ENCODE measurements at places on chromosomes 6 and 20.
A peak's percentile ranks its signal among the peaks of the same experiment; 100 is the strongest.

GRCh38 chr6:134482593-134483270 is 164.8 kb upstream of the SGK1 start:
- no peak for DNase-seq

- no peak for DNase-seq
Measured at GRCh38 chr20:16477632-16478031, 95.6 kb downstream of the KIF16B start.

DNA sequence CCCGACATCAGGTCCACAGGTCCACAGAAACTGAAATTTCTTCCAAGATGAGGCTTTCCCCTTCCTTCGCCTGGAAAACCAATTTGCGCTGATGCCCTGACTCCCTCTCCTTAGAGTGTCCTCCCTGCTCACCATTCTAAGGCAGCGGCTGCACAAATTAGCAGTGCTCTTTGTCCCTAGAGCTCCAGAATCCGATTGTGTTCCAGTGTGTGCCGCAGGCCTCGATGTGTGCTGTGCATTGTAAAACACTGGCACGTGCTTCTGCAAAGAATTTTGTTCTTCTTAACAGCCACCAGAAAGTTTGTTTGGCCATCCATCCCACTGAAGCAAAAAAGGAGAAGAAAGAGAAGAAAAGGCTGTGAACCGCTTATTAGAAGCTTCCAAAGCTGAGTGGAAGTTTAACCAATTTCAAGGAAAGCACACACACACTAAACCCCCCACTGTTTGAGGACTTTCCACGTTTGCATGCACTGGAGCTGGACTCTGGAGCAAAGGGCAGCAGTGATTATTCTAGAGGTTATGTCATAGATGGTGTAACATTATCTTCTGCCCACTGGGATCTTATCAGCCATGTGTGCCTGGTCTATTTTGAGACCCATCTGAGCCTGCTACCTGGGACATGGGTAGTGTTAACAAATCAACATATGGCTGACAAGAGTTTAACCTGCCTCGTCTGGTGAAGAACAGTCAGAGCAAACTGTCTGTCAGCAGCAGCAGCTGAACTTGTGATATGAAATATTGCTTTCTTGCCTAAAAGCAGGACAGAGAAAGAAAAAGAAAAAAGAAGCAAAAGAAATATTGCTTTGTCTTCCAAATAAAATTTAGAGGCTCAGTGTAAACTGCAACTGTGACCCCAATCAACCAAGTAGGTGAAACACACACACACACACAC is 64.9 kb upstream of the RREB1 start:
- DNase-seq = no peak

GRCh38 chr6:37432916-37433656 is at the start of gene CMTR1:
Gene CMTR1 (plus strand): TSS chr6:37433221. CDS start chr6:37435630, 2,409 bp downstream.
- DNase-seq = peak; percentile 96

DNA sequence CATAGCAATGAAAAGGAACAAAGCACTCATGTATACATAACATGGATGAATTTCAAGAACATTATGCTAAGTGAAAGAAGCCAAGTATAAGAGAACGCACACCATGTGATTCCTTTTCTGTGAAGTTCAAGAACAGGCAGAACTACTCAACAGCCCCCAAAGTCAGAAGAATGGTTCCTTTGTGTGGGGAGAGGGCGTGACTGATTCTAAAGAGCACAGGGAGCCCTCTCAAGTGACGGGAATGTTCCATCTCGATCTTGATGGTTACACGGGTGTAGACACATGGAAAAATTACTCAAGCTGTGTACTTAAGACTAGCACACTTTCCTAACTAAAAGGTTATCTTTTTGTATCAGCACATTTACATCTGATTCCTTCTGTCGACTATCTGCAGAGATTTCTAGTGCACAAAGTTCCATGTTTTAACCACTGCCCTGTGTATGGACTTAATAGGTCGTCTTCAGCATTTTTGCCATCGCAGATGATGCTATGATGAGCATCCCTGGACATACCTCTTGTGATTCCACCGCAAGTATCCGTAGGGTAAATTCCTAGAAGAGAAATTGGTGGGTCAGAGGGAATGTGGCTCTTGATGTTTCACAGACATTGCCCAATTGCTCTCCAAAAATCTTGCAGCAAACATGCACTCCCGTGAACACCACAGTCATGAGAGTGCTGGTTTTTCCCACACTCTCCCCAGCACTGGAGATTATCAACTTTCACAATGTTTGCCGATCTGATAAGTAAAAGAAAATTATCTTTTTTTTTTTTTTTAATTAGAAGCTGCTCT is 279.3 kb downstream of the BMP7 start:
- DNase-seq = no peak

GRCh38 chr6:124057461-124057860 is 253.8 kb downstream of the NKAIN2 start:
- no peak for DNase-seq

DNA sequence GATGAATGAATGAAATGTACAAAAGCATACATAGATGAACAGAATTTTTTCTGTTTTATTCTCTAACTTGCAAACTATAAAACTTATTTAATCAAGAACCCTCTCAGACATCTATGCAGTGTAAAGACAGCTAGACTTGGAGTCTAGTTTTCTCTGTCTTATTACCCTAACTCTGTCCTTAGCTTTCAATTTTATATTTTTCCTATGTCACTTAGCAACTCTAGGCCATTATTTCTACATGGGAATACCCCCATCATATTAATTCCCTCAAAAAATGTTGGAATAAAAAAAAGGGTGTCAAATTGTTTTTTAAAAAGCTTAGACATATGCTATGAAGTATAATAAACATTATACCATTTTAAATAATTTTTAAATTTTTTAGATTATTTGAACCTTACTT is 1.2 kb downstream of the RHAG start:
- DNase-seq = no peak

- DNase-seq = no peak
Measured at GRCh38 chr6:158143700-158144099, 24.4 kb downstream of the SERAC1 start.

DNA sequence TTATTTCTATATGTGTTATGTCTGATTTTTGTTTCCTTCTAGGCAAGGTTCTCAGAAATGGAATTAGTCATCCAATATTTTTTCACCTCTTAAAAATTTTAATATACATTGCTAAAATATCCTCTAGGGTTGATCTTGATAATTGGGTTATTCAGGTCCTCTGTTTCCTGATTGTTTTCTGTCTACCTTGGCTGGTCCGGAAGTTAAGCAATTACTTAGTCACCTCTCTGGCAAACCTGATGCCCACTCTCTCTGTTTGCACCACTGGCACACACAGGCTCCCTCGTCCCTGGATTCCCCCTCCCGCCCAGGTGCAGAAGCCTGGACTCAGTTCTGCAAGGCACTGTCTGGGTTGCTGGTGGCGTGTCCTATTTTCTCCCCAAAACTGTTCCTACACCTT is 27.7 kb downstream of the CST9L start:
- no peak for DNase-seq

- peak; percentile 8 for DNase-seq
Measured at GRCh38 chr20:2005831-2006426, 12.1 kb upstream of the PDYN start.

GRCh38 chr6:139156551-139156950 is 21.7 kb downstream of the HECA start:
- no peak for DNase-seq

GRCh38 chr6:30130887-30131862 is 4.8 kb upstream of the TRIM40 start:
- peak; percentile 47 for DNase-seq

DNA sequence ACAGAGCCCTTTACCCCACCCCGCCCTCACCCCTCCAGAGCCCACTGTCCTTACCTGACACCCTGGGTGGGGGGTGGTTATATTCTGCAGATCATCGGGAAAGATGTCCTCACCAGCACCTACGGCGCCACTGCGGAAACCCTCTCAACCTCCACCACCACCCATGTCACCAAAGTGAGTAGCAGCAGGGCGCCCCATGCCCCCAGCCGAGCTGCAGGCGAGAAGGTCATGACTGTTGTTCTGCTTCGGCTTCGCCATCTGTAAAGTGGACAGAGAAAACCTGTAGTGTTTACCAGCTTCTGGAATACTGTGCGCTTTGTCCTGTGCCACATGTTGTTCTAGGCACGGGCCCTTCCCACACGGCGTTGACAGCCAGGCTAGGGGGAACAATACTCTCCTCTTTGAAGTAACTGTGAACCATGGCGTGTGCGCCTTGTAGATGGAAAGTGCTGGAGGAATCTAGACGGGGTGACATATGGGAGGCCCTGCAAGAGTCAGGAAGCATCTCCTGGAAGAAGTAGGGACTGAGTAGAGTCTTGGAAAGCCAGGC is 16.5 kb upstream of the AAR2 start:
- no peak for DNase-seq

GRCh38 chr6:75855052-75855451 is 106.0 kb downstream of the MYO6 start:
- no peak for DNase-seq

GRCh38 chr6:111802015-111802414 is 71.2 kb downstream of the FYN start:
- no peak for DNase-seq

DNA sequence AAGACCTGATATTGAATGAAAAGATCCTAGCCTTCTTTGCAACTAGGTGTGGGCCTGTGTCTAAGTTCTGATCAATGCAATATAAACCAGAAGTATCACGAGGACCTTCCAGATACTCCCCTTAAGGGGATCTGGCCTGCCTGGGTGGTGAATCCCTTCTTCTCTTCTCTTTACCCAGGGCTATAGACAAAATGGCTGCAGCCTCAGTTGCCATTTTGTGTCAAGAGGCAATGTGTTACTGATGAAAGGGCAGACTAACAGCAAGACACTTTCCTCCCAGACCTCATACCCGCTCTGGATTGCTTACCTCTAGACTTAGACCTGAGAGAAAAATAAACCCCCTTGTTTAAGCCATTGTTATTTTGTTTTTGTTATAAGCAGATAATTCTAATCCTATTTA is 84.5 kb upstream of the CHD6 start:
- no peak for DNase-seq

DNA sequence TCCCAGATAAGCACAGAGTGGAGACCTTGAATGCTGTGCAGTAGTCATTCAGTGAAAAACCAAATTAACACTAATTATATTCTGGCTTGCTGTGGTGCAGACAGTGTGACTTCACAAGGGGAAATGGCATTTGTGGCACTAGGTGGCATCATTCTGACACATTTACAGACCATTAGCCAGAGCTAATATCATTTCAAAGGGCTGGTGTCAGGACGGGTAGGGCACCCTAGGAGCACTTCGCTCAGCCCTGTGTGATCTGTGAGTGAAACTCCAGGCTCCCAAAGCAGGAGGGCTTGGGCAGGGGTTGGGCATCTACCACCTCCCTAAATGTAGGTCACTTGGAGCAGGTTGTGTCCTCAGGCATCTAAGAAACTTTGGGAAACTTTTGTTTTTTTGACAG is 555.8 kb downstream of the PKHD1 start:
- DNase-seq = no peak

- DNase-seq = no peak
Measured at GRCh38 chr20:53739799-53740785, 146.5 kb upstream of the ZNF217 start.

DNA sequence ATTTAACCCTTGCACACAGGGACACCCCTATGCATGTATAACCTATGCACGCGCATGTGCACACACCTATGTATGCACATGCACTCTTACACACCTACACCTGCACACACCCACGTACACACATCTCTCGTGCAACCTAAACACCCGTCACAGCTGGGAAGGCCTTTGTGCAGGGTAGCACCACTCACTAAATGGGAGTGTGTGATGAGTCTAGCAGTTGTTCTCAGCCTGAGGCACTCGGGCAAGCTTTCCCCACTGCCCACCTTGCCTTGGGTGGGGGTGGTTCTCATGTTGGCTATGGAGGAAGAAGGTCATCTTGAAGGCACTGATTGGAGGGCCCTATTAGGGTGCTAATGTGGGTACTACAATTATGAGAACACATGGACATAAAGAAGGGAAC is 85.8 kb downstream of the DLL1 start:
- no peak for DNase-seq

DNA sequence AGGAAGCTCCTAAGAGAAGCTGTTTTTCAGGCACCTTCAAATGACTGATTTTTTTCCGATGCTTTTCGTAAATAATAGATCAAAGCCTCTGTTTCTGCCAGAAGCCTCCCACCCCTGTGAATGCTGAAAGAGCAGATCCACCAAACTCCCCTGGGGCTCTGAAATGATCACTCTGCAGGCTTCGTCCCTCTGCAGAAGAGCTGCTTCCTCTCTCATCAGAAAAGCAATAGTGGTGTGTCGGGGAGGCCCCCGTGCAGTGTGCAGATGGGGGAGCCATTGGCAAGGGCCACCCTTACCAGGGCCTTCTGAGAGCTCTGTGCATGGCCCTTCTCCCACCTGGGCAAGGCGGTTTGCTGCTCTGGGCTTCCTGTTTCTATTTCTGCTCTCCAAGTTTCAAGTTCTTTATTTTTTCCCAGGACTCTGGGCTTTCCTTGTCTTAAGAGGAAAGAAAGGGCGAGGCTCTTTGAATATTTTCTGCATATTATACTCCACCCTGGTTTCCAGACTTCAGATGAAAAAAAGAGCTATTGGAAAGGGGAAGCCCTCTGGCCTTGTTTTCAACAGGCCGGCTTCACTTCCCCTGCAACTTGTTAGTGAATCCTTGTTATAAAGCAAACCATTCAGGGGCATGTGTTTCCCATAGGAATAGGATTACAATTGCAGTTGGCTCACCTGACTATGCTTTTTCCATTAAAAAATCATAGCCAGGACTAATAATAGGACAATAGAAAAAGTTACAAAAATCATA is 155.2 kb downstream of the TTLL2 start:
- DNase-seq = no peak

DNA sequence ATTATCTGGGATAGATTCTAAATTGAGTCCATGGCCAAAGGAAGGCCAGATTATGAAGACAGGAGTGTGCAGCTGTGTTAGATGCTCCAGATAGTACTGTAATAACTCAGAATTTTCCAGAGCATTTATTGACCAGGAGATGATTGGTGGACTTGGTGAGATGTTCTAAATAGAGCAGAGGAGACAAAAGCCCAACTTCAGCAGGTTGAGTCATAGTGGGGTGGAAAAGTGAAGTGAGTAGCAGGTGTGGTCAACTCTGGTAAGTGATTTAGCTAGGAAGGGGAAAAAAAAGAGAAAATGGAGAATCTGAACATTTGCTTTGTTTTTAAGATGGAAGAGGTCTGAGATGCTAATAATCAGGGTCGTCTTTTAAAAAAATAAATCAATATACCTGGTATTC is 227.4 kb downstream of the TMEM200A start:
- DNase-seq = no peak
